Fibroblast of mammary gland (primary cell): ENCODE measurements at places on chromosomes 3 and 15.

DNA sequence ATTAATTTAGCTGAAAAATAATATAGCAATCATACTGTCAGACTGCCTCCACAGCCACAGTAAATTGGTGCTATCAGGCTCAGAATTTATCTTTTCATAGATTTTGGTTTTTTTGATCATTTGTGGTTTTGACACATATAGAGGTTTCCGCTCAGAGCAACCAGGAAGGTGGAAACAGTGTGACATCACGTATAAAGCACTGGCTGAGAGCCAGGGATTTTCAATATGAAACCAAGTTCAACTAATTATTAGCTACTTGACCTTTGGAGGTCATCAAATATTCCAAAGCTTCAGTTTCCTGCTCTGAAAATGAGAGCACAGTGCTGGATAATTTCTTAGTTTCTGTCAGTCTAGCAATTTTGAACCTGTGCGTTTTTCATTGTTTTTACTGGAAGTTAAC, 433.8 kb upstream of the SUCLG2 start:
- DNase-seq, result no peak

DNA sequence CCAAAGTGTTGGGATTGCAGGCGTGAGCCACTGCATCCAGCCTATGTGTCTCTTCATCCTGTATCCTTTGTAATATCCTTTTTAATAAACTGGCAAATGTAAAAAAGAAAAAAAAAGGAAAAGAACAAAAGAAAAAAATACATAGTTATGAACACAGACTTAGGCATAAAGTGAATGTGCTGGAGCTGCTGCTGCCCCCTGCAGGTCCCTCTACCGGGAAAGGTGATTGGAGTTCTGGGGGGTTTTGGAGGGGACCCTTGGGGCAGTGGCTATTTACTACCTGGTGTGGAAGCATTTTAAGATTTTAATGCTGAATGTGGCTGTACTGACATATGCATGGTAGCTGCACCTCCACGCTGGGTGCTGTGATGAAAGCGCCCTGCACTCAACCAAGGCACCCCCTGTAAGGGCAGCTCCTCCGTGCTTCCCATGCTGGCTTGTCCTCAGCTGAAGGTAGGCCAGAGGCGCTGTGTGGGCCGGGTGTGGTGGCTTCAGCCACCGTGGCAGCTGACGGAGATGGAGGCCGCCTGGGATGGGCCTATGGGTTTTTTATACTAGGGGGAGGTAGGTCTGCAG, 49.9 kb downstream of the RPLP1 start:
- no peak for DNase-seq

- DNase-seq, result peak; percentile 75
Observed at GRCh38 chr3:183455089-183455488, 26.7 kb upstream of the MCF2L2 start.

GRCh38 chr15:100602823-100603393, 519 bp downstream of the ASB7 start:
- no peak for DNase-seq

DNA sequence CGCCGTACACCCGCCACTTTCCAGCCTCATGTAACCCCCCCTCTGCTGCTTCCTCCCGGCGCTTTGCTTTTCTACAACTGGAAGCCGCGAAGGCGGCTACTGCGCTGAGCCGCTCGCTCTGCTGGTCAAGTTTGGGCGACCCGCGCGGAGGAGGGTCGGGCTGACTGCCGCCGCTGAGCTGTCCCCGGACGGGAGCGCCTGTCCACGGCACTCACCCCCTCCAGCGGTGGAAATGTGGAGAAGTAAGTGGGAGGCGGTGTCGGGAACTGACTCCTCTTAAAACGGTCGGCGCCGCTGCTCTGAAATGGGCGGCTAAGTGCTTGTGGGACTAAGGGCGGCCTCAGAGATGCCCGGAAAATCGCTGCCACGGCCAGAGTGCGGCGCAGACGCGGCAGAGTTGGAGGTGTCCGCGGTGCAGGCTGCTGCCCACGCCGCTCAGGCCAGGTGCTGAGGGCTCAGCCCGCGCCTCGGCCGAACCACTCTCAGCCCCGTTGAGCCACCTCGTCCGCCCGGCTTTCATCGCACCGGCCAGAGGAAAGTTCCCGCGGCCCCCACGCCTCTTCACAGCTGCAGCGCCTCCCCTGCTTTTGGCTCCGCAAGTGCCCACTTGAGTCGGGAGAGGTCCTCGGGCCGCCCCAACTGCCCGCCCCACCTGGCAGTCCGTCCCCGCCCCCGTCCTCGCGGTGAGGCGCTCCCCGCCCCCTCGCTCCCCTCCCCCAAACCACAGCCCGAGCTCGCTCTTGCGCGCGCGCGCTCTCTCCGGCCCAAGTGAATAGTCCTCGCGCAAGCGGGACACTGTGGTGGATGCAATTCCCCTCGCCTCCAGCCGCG, at the start of gene EPHA6:
TSS of gene EPHA6 (plus strand) at position 775 of the 831 bp plus-strand sequence.
- peak; percentile 48 for DNase-seq

DNA sequence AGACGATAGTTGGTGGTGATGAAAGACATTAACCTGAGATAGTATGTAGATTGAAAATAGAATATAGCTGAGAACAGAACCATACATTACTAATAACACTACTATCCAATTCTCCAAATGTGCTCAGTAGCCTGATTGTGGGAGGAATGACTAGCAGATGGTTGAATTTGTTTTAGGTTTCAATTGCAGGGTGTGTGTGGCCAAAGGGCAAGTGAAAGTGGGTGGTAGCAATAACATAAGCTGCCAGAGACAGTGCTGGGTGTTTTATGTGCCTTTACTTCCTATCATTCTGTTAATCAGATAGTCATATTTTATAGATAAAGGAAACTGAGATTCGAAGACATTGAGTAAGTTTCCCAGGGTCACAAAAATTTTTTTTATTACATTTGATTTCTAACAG, 249.5 kb upstream of the ARL6 start:
- no peak for DNase-seq

DNA sequence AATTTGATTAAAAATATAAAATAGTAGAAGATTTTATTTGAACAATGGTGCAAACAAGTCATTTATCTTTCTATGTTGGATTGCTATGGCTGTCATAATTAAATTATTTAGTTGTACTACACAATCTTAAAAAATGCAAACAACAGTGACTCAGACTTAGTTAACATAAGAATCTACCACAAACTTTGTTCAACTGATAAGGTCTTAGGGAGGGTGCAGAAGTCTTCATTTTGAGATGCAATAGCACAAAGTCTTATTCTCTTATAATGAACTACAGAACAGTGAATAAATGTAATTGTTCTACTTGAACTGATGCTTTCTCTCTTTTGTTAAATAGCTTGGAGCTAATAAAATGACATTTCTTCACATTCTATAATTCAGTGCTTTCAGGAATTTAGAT, 482.8 kb upstream of the NAALADL2 start:
- DNase-seq, result peak; percentile 14
